ENCODE measurements at places on chromosomes 4 and X.

DNA sequence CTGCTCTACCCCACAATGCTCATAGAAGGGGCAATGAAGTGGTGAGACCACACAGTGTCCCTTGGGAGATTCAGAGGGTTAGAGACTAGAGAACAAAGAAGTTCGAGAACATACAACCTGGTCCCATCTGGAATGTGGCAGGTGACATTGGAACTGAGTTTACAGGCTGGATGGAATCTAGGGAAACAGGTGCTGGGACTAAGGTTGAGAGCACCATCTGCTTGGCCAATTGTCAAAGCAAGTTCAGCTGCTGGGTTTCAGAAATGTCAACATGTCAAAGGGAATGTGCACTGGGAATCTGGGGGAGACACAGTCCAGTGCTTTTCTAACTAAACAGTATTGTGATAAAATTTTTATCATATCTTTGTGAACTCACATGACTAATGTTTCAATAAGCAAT lies 15.9 kb upstream of the FAM13A start:
- no peak for DNase-seq

- DNase-seq: no peak
These were observed 4.2 kb upstream of the NOCT start for GRCh38 chr4:139011225-139011950.

GRCh38 chrX:124725502-124725901 lies 379.1 kb downstream of the SH2D1A start:
- no peak for DNase-seq

DNA sequence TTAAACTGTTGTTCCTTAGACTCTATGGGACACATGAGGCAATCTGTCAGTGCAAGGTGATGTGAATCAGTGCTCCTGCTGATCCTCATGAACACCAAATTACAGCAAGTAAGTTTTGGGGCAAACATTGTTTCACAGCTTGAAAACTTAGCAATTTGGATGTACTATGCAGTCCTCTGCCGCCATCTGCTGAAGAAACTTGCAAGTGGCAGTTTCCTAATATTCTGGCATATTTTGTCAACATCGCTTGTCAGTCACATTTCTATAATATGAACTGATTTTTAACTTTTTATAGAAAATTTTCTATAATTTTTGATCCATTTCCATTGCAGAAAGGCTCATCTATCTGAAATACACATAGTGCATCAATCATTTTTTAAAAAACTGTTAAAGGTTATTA lies 56.3 kb downstream of the ZAR1 start:
- DNase-seq: peak; percentile 43

- no peak for DNase-seq
These were observed 17.3 kb downstream of the TEC start for GRCh38 chr4:48252313-48252712.

- DNase-seq: no peak
These were observed 2.1 kb upstream of the SCRG1 start for GRCh38 chr4:173401063-173401462.
